ENCODE measurements at places on chromosomes 7 and 10. TPM values are rescaled to one million over a fixed set of nuclear protein-coding genes. Genes with fewer than 3 reads are reported as not detected.

Gene SYNPO2L
- not detected for total RNA-seq

Gene ADRB1
- 0.27 TPM for total RNA-seq

DNA sequence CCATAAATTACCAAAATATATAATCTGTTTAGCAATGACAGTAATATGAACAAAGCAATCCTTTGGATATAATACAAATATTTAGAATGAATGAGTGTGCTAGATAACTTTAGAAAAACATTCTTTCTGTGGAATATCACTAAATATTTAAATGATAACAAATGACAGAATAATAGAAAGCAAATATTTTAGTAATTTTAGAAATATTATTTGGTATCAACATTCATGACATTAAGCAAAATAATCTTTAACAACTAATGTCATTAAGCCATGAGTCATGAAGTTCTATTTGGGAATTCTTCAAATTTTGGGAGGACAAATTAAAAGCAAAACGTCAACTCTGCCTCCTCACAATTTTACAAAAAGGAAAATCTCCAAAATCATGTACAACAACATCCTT, 844.8 kb upstream of the LRRN3 start:
- no peak overlapping the region for H3K4me3 ChIP-seq
- H3K4me1 ChIP-seq: no peaks in the 10 kb centered on the region
- H3K27ac ChIP-seq: no peak overlapping the region
- no peak for DNase-seq
- H3K27me3 ChIP-seq: no peaks in the 10 kb centered on the region

DNA sequence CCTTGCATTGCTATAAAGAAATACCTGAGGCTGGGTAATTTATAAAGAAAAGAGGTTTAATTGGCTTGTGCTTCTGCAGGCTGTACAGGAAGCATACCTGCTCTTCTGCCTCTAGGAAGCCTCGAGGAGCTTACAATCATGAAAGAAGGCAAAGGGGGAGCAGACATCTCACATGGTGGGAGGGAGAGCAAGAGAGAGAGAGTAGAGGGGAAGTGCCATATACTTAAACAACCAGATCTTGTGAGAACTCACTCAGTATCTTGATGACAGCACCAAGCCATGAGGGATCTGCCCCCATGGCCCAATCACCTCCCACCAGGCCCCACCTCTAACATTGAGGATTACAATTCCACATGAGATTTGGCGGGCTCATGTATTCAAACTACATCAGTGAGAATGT, 79.1 kb upstream of the HECW1 start:
- no peaks in the 10 kb centered on the region for H3K27me3 ChIP-seq
- no peaks in the 10 kb centered on the region for H3K36me3 ChIP-seq
- no peaks in the 10 kb centered on the region for H3K4me1 ChIP-seq

- no peaks in the 10 kb centered on the region for H3K27me3 ChIP-seq
- no peak for DNase-seq
- H3K4me1 ChIP-seq: no peaks in the 10 kb centered on the region
- no peak overlapping the region for H3K4me3 ChIP-seq
- no peaks in the 10 kb centered on the region for H3K36me3 ChIP-seq
These were observed 129.3 kb downstream of the NRCAM start for GRCh38 chr7:108326938-108327337.

DNA sequence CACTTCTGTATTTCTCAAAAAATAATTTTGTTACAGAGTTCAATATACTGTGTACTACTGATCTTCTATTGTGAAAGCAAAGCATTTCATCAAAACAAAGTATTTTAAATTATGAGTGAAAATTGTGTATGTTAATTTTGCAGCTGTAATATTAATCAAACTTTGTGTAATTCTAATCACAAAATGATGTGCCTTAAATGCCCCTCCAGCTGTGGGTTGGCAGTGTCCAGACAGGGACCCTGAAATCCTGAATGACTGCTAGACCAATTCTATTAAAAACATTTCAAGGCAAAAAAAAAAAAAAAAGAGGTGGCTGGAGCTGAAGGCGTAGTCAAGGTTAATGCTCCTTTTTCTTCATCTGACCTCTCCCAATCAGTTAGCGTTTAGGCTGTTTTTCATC, 36.2 kb downstream of the SCD start:
- DNase-seq: no peak
- no peaks in the 10 kb centered on the region for H3K27me3 ChIP-seq

DNA sequence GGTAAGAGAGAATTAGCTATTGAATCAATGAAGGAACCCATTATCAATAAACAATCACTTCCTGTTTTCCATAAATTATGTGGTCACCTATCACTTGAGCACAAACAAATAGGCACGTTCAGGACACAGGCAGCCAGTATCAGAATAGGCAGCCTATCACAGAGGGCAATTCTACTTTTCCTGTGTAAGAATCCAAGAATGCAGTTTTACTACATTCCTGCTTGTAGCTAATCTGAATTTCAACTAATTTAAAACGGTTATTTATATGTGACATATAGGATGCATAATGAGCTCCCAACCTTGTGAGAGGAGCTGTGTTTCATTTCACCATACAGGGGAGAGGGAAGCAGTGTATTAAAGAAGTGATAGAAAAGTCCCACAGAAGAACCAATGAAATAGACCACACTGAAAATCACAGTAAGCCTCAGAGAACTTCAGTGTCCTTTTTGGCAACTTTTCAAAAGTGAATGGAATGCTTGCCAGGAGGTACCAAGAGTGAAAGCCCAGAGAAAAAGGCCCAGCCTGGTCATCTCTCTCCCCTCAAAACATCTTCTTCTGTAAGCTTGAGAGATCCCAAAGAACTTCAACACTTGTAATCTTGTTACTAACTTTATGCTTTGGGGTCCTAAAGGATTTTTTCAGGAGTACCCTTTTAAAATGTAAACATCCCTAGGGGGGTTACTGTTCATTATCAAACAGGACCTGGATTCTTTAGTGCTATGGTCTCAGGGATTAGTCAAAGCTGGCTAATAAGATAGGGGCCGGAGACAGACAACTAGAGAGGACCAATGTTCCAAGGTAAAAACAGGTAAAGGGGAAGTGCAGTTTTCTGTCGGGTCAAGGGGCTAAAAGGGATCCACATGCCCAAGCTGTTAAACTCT, 1.3 kb downstream of the IMMP2L start:
- no peaks in the 10 kb centered on the region for H3K36me3 ChIP-seq
- H3K27ac ChIP-seq: peak overlapping the region; percentile 69
- H3K4me3 ChIP-seq: peak overlapping the region; percentile 71
- peak; percentile 29 for DNase-seq

GRCh38 chr7:141866974-141867373, 25.7 kb upstream of the PRSS37 start:
- no peaks in the 10 kb centered on the region for H3K27me3 ChIP-seq
- H3K36me3 ChIP-seq: no peaks in the 10 kb centered on the region
- DNase-seq: no peak
- peaks cover 5% of the 10 kb centered on the region for H3K4me1 ChIP-seq
- H3K4me3 ChIP-seq: no peak overlapping the region

DNA sequence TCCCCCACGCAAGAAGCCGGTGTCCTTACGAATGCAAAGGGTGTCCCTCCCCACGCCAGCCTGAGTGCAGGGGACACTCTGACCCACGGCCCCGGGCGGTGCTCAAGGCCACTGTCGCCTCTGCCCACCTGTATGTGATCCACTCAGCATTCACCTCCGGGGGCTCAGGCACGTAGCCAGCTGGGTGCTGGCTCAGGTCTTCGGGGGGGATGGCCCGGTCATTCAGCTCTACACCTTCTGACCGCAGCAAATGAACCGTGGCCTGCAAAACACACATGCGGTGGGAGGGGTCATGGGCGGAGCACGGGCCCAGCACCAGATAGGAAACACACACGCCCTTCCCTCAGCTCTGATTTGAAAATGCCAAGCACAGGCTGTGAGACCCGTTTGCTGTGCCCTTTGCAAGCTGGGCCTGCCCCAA, 25.9 kb downstream of the CFAP46 start:
- peaks cover 6% of the 10 kb centered on the region for H3K4me1 ChIP-seq
- H3K36me3 ChIP-seq: no peaks in the 10 kb centered on the region
- peak; percentile 94 for DNase-seq
- no peaks in the 10 kb centered on the region for H3K27me3 ChIP-seq

All from thyroid gland (tissue), 4 donors.